ENCODE measurements at places on chromosomes 12 and 14.

GRCh38 chr12:3837049-3837448 lies 36.1 kb downstream of the PARP11 start:
- DNase-seq: no peak

- DNase-seq: no peak
These were observed 1.5 kb upstream of the EFS start for GRCh38 chr14:23366426-23366921.

GRCh38 chr12:67331123-67331522 lies 62.0 kb downstream of the CAND1 start:
- no peak for DNase-seq

- no peak for DNase-seq
These were observed 1.9 kb upstream of the PIWIL1 start for GRCh38 chr12:130335517-130336392.

DNA sequence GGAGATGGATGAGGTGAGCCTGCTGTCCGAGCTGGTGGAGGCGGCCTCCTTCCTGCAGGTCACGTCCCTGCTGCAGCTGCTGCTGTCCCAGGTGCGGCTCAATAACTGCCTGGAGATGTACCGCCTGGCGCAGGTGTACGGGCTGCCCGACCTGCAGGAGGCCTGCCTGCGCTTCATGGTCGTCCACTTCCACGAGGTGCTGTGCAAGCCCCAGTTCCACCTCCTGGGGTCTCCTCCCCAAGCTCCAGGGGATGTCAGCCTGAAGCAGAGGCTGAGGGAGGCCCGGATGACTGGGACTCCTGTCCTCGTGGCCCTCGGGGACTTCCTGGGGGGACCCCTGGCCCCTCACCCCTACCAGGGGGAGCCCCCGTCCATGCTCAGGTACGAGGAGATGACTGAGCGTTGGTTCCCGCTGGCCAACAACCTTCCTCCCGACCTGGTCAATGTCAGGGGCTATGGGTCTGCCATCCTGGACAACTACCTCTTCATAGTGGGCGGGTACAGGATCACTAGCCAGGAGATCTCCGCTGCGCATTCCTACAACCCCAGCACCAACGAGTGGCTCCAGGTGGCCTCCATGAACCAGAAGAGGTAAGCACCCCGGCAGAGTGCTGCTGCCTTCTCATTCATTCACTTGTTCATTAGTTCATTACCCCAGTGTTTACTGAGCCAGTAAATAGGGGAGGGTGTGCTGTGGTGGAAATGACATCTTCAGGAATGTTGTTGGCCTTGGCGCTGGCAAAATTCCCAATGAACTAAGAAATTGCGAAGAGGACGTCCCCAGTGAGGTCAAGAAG lies 774 bp upstream of the MANSC4 start:
- peak; percentile 31 for DNase-seq

DNA sequence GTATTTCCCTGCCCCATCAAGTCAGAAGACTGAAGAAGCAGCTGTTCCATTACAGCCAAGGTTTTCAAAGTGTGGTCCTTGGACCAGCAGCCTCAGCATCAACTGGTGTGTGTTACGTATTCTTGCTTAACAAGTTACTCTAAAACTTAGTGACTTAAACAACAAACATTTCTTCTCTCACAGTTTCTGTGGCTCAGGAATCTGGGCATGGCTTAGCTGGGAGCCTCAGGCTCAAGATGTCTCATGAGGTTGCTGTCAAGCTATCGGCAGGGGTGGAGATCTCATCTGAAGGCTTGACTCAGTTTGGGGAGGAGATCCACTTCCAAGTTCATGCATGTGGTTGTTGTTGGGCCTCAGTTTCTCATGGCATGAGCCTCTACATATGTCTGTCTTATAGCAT lies 174.5 kb downstream of the KTN1 start:
- DNase-seq: no peak

DNA sequence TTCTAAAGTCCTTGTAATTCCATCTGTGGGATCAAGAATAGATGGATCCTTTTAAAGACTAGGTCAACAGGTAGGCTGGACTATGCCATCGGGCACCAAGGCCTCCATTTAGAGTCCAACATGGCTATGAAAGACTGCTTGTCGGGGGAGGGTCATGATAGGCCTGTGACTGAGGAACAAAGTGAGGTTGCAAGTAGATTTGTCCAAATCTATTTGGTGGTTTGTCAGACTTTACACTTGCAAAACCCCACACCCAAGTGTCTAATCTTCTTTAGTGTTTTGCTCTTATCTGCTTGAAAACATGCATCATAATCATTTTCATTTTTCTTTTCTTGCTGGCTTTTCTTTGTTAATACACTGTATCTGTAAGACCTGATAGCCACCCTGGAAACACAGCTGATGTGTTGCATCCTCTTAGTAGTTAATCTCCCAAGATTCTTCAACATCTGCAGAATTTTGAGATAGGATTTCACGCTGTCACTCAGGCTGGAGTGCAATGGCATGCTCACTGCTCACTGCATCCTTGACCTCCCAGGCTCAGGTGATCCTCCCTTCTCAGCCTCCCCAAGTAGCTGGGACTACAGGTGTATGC lies 50.3 kb downstream of the TDP1 start:
- no peak for DNase-seq

DNA sequence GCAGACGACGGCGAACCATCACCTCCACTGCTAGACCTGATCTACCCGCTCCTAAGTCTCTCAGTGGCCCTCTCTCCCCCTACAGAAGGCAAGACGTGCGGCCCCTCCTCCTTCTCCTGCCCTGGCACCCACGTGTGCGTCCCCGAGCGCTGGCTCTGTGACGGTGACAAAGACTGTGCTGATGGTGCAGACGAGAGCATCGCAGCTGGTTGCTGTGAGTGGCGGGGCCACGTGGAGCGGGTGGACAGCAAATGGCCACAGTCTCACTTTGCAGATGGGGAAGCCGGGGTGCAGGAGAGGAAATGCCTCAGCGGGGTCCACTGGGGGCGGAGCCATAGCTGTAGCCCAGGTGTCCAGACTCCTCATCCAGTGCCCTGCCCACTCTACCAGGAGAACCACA lies 21.4 kb upstream of the NXPH4 start:
- DNase-seq: no peak

GRCh38 chr12:55842681-55843429 lies at the start of gene MMP19:
Gene MMP19 (minus strand): TSS chr12:55842936. CDS start chr12:55842830, 106 bp downstream.
- DNase-seq: no peak

- peak; percentile 24 for DNase-seq
These were observed 109.2 kb upstream of the EGLN3 start for GRCh38 chr14:34059925-34060650.

DNA sequence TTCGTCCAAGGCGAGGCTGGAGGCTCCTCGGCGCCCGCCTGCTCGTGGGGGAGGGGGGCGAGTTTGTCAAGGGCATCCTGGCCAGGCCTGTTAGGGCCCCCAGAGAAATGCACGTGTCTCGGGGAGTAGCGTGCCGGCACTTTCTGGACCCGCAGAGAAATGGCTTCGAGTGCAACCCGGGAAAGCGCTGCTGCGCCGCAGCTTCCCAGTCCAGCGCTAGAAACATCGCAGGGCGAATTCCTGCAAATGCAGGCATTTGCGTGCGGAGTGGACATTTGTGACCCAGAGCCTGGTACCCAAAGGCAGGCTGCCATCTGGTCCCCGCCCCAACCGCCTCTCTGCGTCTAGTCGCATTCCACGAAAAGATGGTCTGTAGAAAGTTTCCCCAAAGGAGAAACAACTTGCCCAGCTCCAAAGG lies 756 bp downstream of the LGR5 start:
- DNase-seq: no peak

DNA sequence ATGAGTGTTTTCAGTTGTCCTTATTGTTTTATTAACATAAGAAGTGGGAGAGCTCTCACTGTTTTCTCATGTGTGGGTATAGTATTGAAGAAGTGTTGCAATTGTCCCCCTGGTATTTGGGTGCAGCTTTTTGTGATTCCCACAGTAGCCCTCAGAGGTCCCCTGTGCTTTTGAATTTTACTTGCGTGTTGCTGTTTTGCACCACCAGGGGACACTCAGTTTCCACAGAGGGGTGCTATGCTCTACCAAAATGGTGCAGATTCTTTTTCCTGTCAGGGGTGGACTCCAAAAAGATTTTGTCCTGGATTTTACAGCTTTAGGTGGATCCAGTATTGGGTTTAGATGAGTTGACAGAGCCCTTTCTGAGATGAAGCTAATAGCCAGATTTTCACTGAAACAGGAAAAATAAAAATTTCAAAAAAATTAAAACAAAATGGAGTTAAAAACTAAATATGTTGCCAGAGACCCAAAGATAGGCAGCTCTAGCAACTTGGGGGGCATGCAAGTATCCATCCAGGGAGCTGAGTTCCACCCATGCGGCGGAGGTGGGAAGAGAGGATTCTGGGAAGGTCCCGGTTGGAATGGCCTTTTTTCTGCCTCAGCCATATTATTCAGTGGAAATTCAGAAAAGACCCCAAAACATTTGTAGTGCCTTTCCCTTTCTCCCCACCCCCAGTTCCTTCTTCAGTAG lies 50.2 kb downstream of the TTLL5 start:
- no peak for DNase-seq

- DNase-seq: no peak
These were observed 35.4 kb downstream of the MEG3 start for GRCh38 chr14:100861188-100861936.

DNA sequence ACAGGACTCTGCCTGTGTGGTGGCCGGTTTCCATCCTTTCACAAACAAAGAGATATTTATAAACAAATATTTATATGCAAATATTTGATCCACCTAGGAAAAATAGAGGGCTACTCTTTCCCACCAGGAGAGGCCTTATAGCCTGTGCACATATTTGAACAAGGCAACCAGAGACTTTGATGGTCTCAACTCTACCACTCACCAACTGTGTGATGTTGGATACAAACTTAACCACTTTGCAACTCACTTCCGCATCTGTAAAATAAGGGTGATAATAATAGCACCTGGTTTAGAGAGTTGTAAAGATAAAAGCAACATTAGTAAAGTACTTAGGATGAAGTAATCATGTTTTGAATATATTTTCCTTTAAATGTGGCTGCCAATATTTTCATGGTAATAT lies 1.5 kb upstream of the CLEC12A start:
- DNase-seq: no peak

GRCh38 chr14:91263329-91263728 lies 18.8 kb upstream of the GPR68 start:
- no peak for DNase-seq

- DNase-seq: no peak
These were observed 20.0 kb upstream of the TCP11L2 start for GRCh38 chr12:106282457-106283097.

DNA sequence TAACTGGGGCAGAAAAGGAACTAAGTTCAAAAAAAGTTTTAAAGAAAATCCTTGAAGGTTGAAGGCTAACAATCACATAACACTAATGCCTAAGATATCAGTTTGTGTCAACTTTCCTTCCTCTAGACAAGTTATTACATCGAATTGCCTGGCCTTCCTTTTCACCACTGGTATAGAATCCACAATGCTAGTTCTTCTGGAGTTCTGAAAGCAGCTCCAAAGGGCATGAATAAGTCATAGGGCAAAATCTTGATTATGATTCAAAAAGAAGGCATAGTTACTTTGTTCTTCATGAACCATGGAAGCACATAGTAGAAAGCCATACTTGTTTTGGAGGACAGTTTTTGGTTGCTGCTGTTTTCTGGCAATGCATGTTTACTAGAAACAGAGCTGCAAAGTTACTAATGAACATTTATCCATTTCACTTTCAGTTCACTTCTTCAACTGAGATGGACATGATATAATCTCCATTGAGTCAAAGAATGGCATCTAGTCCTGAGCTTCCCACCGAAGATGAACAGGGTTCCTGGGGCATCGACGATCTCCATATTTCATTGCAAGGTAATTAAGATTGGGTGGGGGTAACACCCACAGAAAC lies 56.0 kb downstream of the SYNE2 start:
- no peak for DNase-seq

DNA sequence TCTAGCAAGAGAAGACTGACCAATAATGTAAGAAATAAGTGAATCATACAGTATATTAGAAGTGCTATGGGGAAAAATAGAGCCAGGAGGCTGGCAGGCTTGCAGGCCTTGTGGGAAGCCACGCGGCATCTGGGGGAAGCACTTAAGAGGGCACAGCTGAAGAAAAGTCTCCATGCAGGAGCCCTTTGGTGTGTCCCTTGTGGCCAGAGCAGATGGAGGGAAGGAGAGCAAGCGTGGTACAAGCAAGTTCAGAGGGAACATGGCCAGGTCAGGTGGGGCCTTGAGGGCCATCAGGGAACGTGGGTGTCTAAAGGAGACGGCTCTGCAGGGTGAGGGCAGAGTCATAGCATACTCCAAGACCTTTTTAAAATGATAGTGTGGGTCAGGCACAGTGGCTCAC lies 51.7 kb downstream of the LRRC74A start:
- no peak for DNase-seq

DNA sequence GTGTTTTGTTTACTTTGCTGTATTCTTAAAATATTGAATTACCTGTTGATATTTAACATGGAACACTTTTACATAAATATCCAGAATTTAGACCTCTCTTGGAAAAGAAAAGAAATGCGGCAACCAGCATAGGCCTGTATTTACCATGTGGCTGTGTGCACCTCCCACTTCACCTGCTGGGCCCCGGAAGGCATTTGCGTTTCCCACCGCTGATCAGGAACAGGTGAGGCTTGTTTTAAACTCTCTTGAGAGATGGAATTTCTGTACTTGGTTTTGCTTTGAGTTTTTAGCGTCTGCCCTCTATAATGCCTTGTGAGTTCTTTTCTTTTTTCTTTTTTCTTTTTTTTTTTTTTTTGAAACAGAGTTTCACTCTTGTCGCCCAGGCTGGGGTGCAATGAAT lies 124.2 kb downstream of the GLT1D1 start:
- no peak for DNase-seq

GRCh38 chr14:105168979-105169507 lies 467 bp upstream of the JAG2 start:
- DNase-seq: no peak

DNA sequence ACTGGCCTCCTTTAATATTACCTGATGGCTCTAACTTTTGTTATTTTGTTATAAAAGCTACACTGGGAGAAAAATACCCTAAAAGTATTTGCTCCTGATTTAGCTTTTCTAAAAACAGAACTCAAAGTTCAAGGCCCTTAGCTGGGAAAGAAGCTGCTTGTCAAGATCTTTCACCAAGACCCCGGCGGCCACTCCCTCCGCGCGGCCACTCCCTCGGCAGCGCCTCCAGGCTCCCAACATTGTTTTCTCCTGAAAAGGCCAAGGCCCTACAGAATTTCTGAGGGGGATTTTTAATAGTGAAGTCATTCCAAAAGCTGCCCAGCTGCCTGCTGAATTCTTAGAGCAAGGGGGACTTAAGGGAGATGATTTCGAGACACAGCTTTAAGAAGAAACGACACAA lies 96.4 kb downstream of the NTN4 start:
- DNase-seq: no peak

- no peak for DNase-seq
These were observed 74.8 kb downstream of the EEA1 start for GRCh38 chr12:92854344-92854743.

GRCh38 chr14:68458840-68459469 lies 333.9 kb downstream of the ZFP36L1 start:
- DNase-seq: no peak

DNA sequence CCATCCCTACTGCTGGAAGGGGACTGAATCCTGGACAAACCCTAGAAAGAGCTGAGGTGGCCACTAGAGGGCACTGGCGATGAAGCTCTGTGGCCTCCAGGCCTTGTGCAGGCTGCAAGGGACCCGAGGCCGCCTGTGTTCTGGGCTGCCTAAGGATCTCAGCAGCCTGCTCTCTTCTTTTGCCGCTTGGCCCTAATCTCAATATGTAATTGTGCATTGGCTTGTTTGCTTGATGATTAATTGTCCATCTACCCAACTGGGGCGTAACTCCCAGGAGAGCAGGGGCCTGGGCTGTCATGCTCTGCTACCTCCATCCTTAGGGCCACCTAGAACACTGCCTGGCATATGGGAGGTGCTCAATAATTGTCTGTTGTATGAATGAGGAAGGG lies 73.8 kb downstream of the SYNE3 start:
- DNase-seq: peak; percentile 39
